Neural progenitor cell (in vitro differentiated cells): ENCODE measurements at places on chromosomes 12 and 14.

DNA sequence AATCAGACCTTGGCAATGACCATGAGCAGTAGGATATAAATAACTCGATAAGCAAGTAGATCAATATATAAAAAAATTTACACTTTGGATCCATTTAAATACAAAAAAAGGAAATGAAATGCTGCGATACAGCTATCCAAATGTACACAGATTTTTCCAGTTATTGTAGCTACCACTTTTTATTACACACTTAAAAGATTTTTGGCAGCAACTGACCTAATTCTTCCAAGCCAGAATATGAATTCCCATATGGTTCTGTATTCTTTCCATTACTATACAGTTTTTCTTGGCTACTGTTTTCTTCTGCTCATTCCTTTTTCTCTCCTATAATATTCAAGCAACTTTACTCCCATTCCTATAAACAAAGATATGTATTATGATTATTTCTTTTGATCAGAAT lies 52.2 kb downstream of the TMTC1 start:
- DNase-seq, result no peak

GRCh38 chr12:39722504-39722903 lies 102.9 kb upstream of the ABCD2 start:
- no peak for DNase-seq

DNA sequence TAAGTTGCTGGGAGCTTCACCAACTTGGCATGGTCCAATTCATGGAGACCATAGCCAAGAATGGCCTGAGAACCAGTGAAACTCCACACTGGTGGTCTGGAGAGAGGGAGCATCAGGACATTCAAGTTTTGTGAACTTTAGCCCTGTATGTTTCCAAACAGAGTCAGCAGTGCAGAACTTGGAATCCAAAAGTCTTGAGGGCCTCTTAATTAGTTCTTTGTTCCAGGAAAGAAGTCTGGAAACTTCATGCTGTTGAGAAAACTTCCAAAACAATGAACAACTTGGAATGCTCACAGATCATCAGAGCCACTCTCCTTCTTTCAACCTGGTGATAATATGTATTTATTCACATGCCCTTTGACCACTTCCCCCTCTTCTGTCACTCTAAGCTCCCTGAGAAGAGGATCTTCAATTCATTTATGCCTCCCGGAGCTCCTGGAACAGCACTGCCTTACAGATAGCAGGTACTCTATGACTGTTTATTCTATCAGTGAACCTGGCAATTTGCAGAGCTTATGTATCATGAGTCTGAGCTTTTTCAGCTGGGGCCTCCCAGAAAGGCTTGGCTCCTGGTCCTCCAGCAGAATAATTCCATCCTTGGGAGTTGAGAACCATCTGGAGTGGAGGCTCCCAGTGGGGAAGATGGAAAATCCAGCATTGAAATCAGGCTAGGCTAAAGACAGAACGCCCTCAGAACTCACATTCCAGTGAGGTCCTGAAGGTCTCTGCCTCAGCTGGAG lies 191.4 kb downstream of the KTN1 start:
- DNase-seq, result no peak

GRCh38 chr12:27429606-27430005 lies 16.9 kb upstream of the SMCO2 start:
- no peak for DNase-seq

- DNase-seq, result no peak
These were observed 30.4 kb upstream of the PPP2R5E start for GRCh38 chr14:63573581-63573980.

DNA sequence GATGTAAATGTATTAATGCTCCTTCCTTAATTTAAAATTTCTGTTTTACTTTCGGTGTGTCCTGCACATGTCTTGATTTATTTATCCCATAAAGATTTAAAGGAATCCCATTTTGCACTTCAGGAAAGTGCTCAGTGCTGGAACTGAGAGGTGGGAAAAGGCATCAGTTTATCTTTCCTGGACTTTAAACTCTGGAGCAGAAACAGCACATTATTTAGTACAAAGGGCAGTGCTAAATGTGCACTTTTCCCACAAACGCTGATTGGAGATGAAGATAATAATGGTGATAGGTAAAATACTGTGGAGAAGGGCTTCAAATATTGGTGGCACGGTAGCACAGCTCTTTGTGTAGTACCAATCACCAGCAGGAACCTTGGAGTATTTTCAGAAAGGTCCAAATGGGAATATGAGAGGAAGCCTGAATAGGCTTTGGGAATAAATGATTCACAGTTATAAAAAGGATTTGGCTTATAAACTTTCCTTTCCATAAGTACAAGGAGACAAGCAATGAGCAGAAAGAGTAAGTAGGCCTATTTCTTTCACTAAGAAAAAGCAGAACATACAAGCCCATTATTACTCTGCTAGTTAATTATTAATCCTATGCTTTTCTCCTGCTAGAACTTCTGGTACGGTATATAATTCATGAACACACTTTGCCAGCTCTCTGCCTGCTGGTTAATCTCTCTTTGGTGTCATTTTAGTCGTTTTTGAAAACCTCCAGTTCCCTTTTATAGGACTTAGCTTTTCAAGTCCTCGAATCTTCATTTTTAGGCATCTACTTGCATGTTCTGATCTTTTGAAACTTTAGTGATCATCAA lies 58.3 kb downstream of the SLC15A5 start:
- no peak for DNase-seq

- DNase-seq, result no peak
These were observed 561.2 kb upstream of the SEL1L start for GRCh38 chr14:82094829-82095345.

- DNase-seq, result no peak
These were observed 21.7 kb upstream of the CATSPERB start for GRCh38 chr14:91753501-91754128.

- no peak for DNase-seq
These were observed 37.0 kb upstream of the ITPR2 start for GRCh38 chr12:26869908-26870459.
